Large intestine (tissue), 12 donors: ENCODE measurements at places on chromosomes 12 and 14.

- no peak for DNase-seq
Observed at GRCh38 chr12:66044731-66045130, 85.8 kb downstream of the LLPH start.

DNA sequence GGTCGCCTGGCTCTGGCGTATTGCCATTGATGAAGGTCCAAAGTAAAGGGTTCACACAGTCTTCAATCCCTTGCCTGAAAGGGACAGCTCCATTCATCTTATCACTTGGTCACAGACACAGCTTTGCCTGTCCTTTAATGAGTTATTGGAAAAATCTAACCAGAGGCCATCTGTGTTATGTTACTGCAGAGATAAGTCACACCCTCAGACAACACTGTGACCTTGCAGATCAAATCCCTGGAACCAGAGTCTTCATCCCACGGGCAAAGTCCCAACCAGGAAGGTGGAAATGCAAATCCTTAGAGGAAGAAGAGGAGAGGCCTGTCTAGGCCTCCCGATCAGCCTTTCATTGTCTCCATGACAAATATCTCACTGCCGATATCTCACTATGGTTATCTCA lies 68.3 kb upstream of the SCN8A start:
- peak; percentile 42 for DNase-seq

- no peak for DNase-seq
Observed at GRCh38 chr12:70043490-70044138, 199.6 kb upstream of the CNOT2 start.

- no peak for DNase-seq
Observed at GRCh38 chr12:13562915-13563742, 366.6 kb downstream of the EMP1 start.

GRCh38 chr12:80058586-80058985 lies 40.8 kb upstream of the OTOGL start:
- DNase-seq: no peak

DNA sequence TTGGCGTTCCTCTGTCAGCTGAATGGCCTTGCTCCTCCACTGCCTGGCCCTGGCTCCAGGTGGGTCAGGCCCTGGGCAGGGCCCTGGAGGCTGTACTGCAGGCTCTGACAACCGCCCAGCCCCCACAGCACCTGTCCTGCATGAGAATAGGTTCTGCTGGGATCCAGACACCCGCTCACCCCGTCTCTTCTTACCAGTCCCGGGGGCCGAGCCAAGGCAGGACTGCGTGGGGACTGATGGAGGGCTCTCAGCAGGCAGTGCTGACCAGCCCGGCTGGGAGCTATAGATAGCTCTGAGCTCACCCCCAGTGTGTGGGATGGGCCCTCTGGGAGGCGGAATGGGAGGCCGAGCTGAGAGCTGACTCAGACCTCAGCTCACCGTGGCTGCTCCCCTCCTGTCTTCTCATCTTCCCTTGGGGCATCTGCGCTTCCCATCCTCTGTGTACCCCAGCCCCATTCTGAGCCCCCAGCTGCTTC lies 39.6 kb downstream of the TEAD4 start:
- DNase-seq: no peak

DNA sequence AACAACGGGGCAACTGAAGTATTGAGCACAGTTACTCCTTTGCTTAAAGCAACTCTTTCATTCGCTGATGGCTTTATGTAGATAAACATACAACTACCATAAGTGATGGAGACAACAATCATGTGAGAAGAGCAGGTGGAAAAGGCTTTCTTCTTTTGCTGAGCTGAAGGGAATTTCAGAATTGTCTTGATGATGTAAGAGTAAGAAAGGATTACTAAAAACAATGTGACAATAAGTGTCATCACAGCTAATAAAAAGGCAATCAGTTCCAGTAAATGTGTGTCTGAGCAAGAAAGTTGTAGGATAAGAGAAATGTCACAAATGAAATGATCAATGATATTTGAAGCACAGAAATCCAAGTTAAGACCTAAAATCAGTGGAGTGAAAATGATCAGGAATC lies 647 bp downstream of the OR6C70 start:
- DNase-seq: no peak

GRCh38 chr12:50753232-50753769 lies 10.6 kb upstream of the ATF1 start:
- DNase-seq: no peak

DNA sequence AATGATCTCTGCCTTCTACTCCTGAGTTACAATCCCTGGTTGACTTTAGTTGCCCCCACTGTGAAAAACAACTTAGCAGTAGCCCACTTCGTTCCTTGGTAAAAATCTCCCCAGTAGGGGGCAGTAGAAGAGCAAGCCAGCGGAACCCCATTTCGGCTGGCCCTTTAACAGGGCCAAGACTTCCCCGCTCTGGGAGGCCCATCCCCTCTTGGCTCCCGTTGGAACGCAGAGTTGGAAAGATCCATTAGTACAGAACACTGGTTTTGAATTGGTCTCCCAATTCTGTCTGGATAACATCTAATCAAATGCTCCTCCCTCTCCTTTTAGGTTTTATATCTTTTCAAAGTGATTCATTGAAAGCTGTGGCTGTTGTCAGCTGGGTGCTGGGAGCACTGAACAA lies 1133.3 kb downstream of the BCL11B start:
- no peak for DNase-seq

- DNase-seq: no peak
Observed at GRCh38 chr12:123085066-123085465, 65.8 kb downstream of the PITPNM2 start.

DNA sequence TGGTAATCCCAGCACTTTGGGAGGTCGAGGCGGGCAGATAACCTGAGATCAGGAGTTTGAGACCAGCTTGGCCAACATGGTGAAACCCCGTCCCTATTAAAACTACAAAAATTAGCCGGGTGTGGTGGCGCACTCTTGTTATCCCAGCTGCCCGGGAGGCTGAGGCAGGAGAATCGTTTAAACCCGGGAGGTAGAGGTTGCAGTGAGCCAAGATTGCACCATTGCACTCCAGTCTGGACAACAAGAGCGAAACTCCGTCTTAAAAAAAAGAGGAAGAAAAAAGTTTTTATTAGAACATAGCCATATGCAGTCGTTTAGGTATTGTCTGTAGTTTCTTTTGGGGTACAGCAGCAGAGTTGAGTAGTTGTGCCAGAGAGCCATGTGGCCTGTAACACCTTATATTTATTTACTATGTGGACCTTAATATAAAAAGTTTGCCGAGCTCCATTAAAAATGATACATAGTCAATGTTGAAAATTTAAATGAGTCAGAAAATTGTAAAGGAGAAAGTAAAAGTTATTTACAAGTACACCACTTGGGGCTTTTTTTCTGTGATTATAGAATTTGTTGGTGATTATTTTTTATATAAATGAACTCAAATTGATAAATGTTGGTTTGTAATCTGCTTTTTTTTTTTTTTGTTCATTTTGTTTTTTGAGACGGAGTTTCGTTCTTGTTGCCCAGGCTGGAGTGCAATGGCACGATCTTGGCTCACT lies 2.2 kb downstream of the ADIPOR2 start:
- no peak for DNase-seq

DNA sequence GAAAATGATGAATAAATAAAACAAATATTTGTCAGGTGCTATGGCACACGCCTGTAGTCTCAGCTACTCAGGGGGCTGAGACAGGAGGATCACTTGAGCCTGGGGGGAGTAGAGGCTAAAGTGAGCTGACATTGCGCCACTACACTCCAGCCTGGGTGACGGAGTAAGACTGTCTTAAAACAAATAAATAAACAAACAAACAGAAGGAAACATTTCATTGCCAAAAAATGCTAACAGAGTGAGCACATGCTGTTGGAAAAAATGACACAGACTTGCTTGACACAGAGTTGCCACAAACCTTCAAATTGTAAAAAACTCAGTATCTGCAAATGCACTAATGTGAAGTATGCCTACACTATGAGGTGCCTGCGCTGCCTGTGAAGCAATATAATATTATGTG lies 50.8 kb upstream of the AP4S1 start:
- DNase-seq: no peak

DNA sequence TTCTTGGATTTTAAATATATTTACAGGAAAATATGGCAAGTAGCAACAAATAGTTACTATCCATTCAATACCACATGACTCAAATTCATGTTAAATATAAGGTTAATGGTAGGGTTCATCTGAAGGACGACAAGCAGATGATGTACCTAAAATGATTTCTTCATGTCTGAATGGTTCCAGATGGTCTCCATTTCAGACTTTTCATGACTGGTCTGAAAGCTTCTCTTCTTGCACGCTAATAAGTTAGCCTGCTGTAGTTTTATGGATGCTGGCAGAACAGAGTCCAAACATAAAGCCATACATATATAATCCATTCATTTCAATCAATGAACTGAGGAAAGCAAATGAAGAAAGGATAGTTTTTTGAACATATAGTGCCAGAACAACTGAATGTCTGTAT lies 257.0 kb upstream of the MGAT4C start:
- DNase-seq: no peak

DNA sequence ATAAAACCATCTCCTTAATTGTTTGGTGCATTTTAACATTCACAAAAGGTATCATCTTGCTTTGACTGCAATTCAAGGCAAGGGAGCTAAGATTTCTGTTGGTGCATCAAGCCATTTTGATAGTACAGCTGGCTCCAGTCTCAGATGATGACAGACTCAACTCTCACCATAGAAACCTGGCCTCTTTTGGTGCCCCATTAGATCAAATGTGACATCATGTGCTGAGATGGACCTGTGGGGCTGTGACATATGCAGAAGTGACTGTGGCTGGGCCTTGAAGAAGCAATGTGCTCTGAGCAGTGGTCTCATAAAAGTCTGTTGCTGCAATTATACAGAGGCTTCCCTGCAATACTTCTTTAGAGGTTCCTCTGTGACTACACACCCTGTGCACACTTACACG lies 88.4 kb downstream of the SLC2A13 start:
- DNase-seq: peak; percentile 49

- no peak for DNase-seq
Observed at GRCh38 chr12:64724201-64724745, 34.9 kb downstream of the GNS start.

GRCh38 chr14:92702441-92702918 lies 45.9 kb downstream of the LGMN start:
- DNase-seq: no peak

- no peak for DNase-seq
Observed at GRCh38 chr12:6833189-6833890, 5.1 kb downstream of the P3H3 start.

DNA sequence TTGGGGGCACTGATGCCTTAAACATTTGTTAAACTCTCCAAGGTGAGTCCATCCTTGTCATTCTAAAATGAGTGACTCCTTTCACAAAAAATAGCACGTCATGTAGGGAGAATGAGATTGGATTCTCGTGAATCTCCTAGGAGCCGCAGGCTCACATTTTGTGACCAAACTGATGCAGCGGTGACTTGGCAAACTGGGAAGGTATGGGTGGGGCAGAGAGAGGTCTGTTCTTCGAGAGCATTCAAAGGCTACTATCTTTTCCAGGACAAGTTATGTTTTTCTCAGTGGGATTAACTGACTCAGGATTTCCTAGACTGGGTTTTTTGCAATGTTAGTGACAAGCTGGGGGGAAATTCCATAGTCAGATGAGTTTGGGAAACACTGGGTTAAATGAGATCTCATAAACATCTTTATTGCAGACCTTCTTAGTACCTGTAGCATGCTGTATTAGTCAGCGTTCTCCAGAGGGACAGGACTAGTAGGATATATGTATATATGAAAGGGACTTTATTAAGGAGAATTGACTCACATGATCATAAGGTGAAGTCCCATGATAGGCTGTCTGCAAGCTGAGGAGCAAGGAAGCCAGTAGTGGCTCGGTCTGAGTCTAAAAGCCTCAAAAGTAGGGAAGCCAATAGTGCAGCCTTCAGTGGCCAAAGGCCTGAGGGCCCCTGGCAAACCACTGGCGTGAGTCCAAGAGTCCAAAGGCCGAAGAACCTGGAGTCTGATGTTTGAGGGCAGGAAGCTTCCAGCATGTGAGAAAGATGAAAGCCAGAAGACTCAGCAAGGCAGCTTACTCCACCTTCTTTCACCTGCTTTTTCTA lies 61.0 kb downstream of the FOXN4 start:
- peak; percentile 82 for DNase-seq

GRCh38 chr12:76546889-76547288 lies 12.7 kb downstream of the OSBPL8 start:
- DNase-seq: no peak

DNA sequence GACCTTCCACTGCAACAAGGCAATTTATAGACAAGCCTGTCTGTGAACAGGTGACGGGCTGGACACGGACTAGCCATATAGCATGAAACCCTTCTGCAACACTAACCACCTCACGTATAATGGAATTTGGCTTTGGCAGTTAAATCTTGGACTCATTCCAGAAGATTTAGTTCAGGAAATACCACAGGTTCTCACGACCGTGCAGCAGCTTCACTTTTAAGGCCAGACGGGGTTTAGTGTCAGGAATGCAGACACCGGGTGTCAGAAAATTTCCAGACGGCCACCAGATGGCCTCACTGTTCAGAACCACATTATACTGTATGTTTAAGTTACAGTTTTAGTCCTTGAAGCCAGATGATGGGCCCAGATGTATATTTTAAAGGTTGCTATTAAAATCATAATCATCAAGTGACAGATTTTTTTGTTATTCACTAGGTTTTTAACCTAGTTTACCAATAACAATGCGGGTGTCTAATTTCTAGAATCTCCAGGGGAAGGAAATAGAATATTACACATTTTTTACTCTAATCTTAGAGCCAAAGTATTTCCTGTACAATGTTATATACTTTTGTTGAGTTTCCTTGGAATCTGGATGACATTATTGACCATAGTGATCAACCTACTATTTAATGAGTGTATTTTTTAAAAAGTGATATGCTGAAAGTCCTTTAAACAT lies 90.5 kb upstream of the TMPO start:
- DNase-seq: peak; percentile 61

- DNase-seq: peak; percentile 19
Observed at GRCh38 chr12:10941916-10942607, 3.0 kb upstream of the TAS2R14 start.

DNA sequence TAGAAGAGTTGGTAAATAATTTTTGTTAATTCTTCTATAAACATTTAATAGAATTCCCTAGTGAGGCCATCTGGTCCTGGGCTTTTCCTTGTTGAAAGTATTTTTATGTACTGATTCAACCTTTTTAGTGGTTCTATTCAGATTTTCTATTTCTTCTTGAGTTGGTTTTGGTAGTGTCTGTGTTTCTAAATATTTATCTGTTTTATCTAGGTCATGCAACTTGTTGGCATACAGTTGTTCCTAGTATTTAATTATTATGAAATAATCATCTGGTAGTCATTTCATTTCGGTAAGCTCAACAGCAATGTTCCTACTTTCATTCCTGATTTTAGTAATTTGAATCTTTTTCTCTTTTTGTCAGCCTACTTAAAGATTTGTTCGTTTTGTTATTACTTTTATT lies 234.1 kb upstream of the GARIN2 start:
- DNase-seq: no peak
